KBM-7 (cell line): ENCODE measurements at places on chromosomes 3 and 15.

- DNase-seq, result no peak
Observed at GRCh38 chr3:14660942-14661341, 9.4 kb downstream of the CCDC174 start.

DNA sequence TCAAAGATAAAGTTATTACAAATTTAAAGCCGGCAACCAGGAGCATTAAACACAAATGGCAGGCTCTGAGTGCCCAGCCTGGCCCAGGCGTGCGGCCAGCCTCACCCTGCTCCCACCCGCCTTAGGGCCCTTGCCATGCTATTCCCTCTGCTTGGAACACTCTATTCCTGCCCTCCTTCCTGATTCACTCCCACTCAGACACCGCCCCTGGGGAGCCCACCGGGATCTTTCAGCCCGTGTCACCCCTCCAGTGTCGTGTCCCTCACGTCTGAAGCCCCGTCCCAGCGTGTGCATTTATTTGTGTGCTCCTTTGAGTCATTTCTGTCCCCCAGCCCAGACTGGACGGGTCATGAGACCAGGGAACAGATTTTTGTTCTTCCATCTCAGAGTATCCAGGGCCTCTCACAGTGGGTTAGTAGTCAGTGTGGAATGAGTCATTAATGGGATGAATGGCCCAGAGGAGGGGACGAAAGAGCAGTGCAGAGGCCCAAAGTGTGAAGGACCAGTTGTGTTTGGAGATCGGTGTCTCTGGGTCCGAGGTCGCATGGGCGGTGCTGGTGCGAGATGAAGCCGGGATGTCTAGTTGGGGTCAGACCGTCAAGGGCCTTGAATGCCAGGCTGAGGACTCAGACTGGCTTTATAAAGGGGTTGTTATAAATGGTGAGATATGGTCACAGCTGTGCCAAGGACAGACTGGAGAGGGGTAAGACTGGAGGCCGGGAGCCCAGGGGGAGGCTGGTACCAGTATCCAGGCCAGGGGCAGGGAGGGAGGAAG is 58.9 kb upstream of the SLC6A6 start:
- no peak for DNase-seq

- no peak for DNase-seq
Observed at GRCh38 chr3:48697952-48698351, 12.2 kb upstream of the NCKIPSD start.

DNA sequence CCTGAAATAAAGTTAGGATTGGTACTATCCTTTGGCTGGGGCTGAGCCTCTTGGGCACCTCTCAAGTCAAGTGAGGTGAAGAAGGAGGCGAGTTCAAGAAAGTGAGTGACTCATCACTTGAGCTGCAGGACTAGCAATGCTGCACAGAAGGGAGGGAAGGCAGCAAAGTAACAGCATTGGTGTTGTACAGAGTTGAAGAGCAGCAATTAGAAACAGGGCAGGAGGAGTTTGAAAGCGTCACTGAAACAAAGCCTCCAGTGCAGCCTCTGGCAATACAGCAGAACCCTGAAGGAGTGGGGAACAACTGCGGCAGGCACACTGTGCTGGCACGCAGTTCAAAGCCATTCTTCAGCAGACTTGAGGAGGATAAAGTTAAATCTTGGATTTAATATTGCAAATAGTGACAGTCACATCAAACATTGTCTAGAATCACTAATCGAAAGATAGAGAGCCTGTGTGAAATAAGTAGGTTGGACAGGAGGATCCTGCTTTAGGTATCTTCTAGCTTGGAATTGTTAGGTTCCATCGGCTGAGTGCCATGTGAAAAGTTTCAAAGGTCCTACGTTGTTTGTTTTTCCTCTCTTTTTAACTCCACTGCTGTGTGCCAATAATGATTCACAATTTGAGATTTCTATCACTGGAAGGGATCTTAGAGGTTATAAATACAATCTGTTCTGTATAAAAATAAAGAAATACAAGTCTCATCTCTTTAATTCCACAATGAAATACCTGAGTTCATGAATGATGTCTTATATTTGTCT is 479.8 kb downstream of the NAALADL2 start:
- DNase-seq, result no peak

GRCh38 chr3:43707998-43708397 is 17.3 kb downstream of the ABHD5 start:
- DNase-seq, result no peak

GRCh38 chr15:76964157-76964556 is 30.8 kb upstream of the PSTPIP1 start:
- no peak for DNase-seq

DNA sequence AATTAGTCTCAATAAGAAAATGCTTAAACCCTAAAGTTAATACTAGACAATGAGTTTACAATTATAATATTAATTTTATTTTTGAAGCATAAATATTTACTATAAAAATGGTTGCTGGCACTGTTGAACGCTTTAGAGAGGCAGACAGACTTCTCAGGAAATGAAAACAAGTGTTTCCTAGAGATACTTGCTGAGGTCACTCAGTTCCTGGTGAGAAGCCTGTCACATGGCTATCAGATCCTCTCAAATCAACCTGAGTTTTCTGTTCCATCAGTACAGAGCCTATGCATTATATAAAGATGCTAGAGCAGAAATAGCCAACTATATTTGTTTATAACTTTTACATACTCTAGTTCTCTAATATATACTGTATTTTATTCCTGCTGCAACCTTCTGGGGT is 109.2 kb downstream of the MYO5A start:
- DNase-seq, result no peak

GRCh38 chr3:13539671-13540070 is 9.3 kb upstream of the FBLN2 start:
- no peak for DNase-seq

DNA sequence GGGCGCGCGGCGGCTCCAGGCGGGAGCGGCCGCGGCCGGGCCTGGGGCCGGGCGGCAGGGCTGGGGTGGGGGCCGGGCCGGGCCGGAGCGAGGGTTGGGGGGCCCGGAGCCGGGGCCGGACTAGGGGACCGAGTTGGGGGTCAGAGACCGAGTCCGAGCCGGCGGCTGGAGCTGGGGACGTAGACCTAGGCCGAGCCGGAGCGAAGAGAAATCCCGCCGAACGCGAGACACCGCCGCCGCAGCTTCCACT is 37.3 kb downstream of the HMCES start:
- no peak for DNase-seq

- no peak for DNase-seq
Observed at GRCh38 chr3:65883613-65884012, 155.1 kb downstream of the MAGI1 start.
